ENCODE measurements at places on chromosomes 16 and 17.
A peak's percentile ranks its signal among the peaks of the same experiment; 100 is the strongest.

DNA sequence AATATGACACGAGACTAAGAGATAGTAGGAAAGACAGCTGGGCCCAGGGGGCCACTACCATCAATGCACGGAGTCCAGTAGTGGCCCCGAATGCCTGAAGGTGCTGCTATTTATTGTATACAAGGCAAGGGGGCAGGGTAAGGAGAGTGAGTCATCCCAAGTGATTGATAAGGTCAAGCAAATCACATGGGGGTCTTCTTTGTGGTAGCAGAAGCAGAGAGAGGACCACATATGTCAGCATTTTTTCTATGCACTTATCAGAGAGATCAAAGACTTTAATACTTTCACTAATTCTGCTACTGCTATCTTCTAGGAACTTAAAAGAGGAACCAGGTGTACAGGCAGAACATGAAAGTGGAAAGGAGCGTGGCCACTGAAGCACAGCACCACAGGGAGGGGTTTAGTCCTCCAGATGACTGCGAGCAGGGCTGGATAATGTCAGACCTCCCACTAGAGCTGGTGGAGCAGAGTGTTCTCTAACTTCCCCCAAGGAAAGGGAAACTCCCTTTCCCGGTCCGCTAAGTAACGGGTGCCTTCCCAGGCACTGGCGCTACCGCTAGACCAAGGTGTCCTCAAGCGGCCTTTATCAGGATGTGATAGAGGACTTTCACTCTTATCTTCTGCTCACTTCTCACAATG is 26.4 kb upstream of the ARL4D start:
- DNase-seq, result no peak

DNA sequence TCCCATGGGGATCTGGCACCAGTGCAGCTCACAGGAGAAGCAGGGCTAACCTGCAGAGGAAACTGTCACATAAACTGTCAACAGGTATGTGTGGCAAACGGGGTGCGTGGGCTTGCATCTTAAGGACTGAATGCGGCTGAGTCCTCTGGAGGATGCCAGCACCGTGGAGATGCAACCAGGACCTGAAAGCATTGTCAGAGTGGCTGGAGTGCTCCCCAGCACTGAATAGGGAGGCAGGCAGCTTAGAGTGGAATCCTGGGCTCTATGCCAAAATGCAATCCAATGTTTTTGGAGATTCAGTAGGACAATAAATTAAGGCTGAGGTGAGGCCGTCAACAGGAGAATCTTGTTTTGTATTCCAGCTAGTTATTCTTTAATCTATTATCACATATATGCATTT is 21.3 kb upstream of the SALL1 start:
- DNase-seq, result no peak

GRCh38 chr17:70314506-70314905 is 145.2 kb downstream of the KCNJ2 start:
- no peak for DNase-seq

- peak; percentile 71 for DNase-seq
These were observed 12.8 kb downstream of the PIMREG start for GRCh38 chr17:6456914-6457687.

- DNase-seq, result peak; percentile 61
These were observed 1.6 kb downstream of the NUFIP2 start for GRCh38 chr17:29292071-29292991.

GRCh38 chr17:66942451-66943264 is 21.8 kb upstream of the CACNG4 start:
- DNase-seq, result no peak

- no peak for DNase-seq
These were observed 53.9 kb downstream of the VPS35L start for GRCh38 chr16:19609359-19609758.

DNA sequence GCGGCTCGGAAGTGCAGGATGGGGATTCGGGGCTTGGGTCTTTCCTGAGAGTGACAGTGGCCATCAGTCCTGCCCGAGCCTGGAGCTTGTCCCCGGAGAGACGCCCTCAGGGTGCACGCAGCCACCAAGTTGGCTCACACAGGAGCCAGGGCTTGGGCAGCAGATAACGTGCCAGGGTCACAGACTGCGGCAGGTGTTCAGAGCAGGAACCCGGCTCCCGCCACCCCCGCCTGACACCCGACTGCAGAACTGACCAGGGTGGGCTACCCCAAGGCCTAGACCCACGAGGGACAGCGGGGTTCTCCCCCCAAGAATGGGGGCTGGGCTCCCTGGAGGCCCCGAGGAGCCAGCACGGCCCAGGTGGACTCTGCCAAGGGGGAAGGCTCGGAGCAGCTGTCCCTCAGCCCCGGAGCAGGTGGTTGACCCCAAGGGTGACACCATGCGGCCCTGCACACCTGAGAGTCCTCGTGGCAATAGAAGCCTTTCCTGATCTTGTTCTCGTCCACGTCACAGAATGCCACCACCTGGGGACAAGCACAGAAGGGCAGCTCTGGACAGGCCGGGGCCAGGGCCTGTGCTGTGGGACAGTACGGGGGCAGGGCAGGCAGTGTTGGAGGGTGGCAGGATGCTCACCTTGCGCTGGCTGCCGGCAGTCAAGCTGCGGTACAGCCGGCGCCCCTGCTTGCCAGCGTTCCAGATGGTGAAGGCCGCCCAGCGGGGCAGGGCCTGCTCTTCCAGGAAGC is 117.1 kb upstream of the ZNF750 start:
- DNase-seq, result no peak

DNA sequence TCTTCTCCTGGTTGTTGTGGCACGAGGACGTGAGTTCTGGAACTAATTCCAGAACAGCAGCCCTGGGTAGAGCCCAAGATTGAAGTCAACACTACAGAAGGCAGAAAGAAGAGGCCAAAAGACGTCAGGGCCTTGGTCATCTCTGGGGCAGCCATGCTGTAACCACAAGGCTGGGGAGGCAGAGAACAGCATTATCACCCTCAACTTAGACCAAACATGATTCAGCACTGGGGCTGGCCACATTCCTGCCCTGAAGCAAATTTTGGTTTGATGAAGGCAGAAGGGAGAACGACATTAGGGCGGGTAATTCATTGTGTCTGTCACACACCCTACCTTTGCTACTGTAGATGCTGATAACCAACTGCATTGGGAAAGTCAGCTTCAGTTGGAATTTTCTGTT is 9.7 kb upstream of the ALOX15B start:
- no peak for DNase-seq

- DNase-seq, result no peak
These were observed 14.4 kb downstream of the TENT4B start for GRCh38 chr16:50167556-50167955.

DNA sequence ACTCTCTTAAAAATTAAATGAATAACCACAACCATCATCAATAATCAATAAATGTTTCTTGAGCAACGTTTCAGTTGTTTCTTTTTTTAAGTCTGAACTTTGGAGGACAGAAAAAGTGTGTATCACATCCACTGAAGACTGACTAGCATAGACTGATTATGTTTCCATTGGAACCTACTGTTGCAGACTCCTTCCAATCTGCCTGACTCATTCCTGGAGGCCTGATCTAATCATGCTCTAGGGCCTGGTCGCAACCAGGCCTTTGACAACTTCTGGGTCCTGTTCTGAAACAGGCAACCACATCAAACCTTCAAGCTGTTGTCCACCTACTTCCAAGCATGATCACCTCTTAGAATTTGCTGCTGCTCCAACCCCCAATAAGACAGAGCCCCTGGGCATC is 109.2 kb upstream of the NUDT7 start:
- no peak for DNase-seq

DNA sequence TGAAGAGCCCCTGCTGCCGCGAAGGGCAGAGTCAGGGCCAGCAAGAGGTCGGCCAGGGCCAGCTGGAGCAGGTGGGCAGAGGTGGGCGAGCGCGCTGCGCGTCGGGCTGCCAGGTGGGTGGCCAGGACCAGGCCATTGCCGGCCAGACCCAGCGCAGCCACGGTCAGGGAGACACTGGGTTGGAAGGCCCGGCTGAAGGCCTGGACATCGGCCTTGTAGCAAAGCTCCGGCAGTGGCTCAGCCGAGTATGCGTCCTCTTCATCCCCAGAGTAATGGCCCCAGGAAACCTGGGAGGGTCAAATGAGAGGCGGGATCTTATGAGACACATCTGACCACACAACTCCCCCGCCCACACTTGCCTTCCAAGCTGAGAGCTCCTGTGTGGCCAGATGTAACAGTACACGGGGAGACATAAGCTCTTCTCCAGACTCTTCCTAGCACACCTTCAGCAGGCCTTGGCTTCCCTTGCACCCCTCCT is 1.3 kb downstream of the CCR10 start:
- no peak for DNase-seq

- DNase-seq, result no peak
These were observed 128.6 kb upstream of the CCL2 start for GRCh38 chr17:34126496-34126895.

DNA sequence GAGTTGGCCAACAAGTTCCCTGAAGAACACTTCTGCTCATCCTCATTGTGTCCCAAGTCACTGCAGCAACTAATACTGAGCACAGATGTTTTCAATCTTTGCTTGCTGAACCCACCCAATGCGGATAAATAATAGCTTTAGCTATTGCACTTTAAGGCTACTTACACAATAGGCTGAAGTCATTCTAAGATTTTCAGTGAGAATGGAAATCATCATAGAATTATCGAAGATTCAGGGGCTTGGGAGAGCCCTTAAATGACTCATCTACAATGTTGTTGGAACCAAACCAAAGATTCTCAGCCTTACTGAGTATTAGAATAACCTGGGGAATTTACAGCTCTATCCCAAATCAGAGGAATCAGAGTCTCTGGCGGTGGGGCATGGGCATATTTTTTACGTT is 51.2 kb downstream of the SYCE1L start:
- no peak for DNase-seq

DNA sequence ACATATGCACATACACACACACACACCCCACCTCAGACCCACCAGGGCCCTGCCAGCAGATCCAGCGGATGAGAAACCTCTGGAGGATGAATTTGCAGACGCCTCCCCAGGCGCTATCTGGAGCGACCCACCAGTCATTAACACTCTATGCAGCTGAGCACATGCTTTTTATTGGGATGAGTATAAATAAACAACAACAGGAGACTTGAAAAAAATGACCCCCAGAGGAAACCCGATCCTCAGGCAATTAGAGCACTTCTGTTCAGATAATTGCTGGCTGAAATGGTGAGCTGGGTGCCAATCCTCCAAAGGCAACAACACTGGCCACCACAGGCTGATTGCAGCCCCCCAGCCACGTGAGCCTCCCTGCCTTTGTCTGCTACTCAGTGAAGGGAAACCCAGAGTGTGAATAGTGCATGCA is 32.9 kb downstream of the DYNLRB2 start:
- DNase-seq, result no peak

DNA sequence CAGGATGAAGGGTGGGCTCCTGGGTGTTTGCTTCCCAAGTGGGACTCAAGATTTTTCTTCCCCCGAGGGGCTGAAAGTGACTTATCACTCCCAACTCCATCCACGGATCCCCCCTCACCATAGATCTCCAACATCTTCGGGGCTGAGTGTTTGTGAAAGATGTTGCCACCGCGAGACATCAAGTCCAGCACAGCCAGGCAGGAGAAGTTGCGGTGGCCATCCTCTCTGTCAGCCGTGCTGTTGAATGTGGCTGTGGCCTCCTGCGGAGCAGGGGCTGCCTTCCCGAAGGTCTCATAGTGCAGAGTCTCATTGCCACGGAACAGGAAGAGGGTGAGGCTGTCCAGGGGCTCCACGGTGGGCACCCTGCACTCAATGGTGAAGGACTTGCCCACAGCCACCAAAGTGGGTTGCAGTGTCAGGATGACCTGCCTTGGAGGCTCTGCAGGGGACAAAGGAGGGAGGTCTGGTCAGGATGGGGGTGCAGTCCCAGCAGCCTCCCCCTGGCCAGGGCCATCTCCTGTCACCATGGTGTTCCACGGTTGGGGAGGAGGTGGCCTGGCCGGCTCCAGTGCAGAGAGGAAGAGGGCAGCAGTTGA is 5.5 kb downstream of the PRR29 start:
- DNase-seq, result no peak

GRCh38 chr16:27515874-27516353 is 33.8 kb downstream of the GTF3C1 start:
- peak; percentile 62 for DNase-seq

DNA sequence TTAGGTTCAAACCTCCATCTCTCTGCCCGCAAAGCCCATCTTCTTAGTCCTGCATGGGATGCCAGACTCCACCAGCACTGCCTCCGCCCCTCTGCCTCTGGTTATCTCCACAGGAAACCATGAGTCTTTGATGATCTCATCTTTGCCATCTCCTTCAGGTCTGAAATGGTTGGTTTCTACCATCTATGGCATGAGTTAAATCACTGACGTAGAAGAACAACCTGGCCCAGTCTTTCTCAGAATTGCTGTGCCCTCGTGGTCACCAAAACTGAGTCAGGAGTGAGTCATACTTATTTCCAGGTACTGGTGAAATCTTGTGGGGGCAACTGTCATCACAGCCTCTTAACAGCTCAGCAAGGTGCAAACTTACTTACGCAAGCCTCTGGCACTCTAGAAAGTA is 468.7 kb upstream of the C16orf82 start:
- no peak for DNase-seq

GRCh38 chr17:72691586-72691985 is 400.9 kb downstream of the SLC39A11 start:
- no peak for DNase-seq

DNA sequence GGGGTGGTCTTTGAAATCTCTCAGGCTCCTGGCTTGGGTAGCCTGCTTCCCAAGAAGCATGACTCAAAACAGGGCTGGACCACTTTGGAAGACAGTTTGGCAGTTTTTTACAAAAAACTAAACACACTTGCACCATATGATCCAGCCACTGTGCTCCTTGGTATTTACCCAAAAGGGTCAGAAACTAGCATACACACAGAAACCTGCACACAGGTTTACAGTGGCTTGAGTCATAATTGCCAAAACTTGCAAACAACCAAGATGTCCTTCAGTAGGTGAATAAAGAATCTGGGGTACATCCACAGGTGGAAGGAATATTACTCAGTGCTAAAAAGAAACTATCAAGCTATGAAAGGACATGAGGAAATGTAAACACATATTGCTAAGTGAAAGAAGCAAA is 323.2 kb upstream of the CDH5 start:
- no peak for DNase-seq

GRCh38 chr17:68614718-68615117 is 13.6 kb upstream of the FAM20A start:
- no peak for DNase-seq

- DNase-seq, result no peak
These were observed 32.5 kb upstream of the CCR7 start for GRCh38 chr17:40597556-40598300.
